CD4-positive, alpha-beta T cell treated with Interleukin-6 for 4 hours (primary cell): ENCODE measurements at places on chromosomes 1 and 21.

DNA sequence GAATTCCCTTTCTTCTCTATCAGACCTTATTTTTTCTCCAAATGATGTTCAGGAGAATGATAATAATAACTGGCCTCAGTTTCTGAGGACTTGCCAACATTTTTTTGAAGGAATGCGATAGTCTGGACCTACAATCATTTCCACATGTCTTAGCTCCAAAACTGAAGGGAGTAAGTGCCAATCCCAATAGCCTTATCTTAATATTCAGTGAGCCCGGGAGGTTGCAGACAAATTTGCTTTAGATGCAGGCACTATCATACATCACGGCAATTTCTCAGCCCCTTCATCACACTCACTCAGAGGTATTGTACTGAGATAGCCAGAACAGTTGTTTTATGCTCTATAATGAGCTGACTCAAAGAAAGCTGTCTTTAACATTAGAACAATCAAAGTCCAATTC lies 796.9 kb downstream of the ADGRL2 start:
- DNase-seq: no peak

- no peak for DNase-seq
Measured at GRCh38 chr1:115954684-115955083, 21.6 kb upstream of the SLC22A15 start.

GRCh38 chr1:32773018-32773763 lies 44.0 kb downstream of the YARS1 start:
- DNase-seq: peak; percentile 81

GRCh38 chr1:150473659-150474058 lies 13.6 kb upstream of the TARS2 start:
- DNase-seq: no peak

DNA sequence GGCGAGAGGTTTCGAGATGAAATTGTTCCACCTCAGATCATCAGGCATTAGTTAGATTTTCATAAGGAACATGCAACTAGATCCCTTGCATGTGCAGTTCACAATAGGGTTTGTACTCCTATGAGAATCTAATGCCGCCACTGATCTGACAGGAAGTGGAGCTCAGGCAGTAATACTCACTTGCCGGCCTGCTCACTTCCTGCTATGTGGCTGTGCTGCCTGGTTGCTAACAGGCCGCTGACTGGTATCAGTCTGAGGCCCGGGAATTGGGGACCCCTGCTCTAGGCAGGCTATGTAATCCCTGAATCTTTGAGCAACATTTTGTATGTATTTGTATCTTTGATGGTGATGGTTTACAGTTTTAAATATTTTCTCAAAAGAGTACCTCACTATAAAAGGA lies 32.5 kb downstream of the XKR8 start:
- DNase-seq: peak; percentile 72

DNA sequence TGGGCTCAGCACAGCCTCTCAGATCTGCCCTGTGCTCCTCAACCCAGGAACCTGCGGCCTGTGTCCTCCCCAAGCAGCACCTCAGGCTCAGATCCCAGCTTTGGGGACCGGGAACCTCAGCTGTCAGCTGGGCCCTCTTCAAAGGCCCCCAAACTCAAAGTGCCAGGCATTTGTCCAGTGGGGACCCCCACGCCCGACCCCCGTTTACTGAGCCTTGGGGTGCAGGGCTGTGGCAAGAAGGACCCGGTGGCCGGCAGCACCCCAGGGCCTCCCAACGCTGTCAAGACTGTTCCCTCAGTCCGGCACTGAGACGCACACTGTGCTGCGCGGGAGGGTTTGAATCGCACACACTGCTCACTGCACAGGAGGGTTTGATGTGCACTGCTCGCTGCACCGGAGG lies 35.0 kb downstream of the MORN1 start:
- DNase-seq: no peak

GRCh38 chr1:170663404-170664092 lies 383 bp upstream of the PRRX1 start:
- no peak for DNase-seq

GRCh38 chr1:14103878-14104430 lies 404.0 kb downstream of the PRDM2 start:
- DNase-seq: no peak

- DNase-seq: no peak
Measured at GRCh38 chr1:184164536-184164935, 113.0 kb downstream of the TSEN15 start.

DNA sequence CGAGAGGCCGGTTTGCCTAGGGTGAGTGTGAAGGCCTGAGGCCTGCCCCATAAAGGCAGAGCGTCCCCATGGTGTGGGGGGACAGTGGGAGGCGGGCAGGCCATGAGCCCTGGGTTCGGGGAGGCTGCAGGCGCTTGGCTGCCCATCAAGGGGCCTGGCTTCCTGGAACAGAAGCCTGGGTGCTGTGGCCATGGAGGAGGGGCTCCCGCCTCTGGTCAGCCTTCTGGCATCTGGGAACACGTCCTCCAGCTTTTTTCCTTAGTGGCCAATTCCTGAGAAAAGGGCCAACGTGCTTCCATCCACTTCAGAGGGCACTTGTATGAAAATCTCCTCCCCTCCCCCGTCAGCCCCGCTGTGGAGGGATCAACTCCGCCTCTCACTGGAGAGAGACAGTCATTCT lies 58.7 kb downstream of the PRDM16 start:
- no peak for DNase-seq

- DNase-seq: peak; percentile 61
Measured at GRCh38 chr1:154943649-154944400, 7.3 kb upstream of the PMVK start.

DNA sequence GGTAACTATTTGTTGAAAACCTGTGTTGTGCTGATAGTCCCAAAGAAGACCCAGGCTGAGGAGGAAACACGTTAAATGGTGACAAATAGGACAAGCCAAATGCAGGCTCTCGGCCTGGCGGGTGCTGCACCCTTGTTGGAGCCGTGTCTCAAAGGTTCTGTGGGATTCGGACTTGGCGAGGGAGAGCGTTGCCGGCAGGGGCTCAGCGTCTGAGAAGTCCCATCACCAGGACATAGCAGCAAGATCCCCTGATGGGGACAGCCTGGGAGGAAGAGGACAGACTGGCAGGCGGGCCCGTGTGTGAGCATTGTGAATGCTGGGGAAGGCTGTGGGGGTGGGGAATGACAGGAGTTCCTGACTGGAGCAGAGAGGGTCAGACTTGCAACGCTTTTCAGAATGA lies 142.5 kb downstream of the PGBD5 start:
- no peak for DNase-seq

DNA sequence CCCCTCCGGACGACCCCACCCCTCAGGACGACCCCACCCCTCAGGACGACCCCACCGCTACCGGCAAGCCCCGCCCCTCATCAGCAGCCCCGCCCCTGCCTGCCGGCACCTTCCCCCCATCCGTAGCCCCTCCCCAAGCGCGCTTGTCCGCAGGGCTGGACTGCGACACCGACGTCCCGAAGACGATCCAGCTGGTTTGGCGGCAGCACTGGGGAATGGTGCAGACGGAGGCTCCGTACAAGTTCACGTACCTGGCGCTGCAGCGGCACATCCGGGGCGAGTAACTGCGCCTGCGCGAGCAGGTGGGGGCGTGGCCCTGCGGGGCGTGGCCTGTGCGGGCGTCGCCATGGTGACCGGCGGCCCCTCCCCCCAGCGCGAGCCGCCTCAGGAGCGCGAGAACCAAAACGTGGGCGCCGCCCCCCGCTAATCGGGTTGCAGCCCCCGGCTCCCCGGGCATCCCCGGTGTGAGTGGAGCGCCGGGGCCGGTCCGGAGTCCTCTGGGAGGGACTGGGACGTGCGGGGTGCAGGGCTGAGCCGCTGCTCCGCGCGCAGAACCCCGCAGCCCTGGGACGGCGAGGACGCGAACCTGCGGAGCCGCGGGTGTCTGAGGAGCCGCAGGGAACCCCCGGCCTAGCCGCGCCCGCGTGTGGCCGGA lies 4.9 kb downstream of the RNF223 start:
- peak; percentile 89 for DNase-seq

DNA sequence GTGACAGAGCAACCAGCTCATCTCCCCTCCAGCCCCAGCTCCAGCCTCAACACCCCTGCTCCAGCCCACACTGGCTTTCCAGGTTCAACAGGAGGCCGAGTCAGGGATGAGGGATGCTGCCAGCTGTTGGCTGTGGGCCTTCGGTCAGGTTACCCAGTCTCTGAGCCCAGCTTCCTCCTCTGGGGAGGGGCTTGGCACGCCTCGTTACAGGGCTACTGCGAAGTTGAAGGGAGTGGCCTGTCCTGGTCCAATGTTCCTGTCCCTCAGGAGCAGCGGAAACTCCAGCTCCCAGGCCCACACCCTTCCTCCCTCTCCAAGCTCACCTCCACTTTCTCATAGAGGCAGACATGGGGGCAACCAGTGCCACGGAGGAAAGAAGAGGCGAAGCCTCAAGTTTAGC lies 15.1 kb upstream of the TAS1R2 start:
- no peak for DNase-seq

DNA sequence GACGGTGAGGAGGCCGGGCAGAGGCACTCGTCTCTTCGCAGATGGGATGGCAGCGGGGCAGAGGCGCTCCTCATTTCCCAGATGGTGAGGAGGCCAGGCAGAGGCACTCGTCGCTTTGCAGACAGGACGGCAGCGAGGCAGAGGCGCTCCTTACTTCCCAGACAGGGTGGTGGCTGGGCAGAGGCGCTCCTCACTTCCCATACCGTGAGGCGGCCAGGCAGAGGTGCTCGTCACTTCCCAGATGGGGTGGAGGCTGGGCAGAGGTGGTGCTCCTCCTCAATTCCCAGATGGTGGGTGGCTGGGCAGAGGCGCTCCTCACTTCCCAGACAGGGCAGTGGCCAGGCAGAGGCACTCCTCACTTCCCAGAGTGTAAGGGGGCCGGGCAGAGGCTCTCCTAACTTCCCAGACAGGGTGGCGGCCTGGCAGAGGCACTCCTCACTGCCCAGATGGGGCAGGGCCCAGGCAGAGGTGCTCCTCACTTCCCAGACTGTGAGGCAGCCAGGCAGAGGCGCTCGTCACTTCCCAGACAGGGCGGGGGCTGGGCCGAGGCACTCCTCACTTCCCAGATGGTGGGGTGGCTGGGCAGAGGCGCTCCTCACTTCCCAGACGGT lies 9.9 kb downstream of the TCHHL1 start:
- no peak for DNase-seq

DNA sequence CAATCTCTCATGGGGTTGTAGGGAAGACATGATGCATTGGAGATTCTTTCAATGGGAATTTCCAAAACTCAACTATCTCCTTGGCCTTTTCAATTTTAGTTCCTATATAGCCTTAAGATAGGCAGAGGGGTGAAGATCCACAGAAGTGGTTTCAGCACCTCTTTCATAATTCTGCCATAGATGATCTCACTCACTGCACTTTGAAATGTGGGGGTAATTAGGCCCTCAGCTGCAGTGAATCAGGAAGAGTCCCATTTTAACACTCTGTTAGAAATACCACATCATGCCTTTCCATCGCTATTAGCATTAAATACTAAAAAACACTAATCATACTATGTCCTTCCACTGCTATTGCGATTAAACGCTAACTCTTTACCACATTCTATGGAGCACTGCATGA lies 25.1 kb upstream of the EEIG2 start:
- DNase-seq: no peak

GRCh38 chr1:234139966-234140365 lies 233.3 kb upstream of the COA6 start:
- no peak for DNase-seq

DNA sequence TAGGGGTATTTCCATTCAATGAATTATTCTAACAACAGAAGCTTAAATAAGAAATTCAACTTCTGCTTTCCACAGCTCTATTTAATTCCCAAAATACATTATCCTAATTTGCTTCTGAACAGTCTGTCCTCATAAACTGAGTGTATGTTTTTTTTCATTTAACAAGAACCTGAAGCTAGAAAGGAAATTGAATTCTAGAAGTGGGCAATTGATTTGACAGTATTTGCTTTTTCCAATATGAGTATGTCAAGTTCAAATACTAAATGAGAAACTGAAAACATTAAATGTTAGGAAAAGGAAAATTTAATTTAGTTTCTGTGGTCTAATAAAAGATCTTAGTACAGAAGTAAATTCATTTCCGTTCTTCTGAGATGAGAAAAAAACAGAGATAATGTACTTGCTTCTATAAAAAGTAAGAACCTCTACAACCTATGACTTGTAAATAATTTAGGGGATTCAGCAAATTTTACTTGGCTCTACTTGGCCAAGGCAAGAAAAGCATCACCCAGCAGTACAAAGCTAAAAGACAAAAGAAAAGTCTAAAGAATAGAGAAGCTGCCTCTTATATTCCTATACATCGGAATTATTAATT lies 31.1 kb downstream of the RAB3GAP2 start:
- DNase-seq: no peak

GRCh38 chr1:147821883-147822282 lies 61.5 kb upstream of the GJA5 start:
- DNase-seq: no peak

GRCh38 chr1:224690576-224690975 lies 74.5 kb downstream of the CNIH3 start:
- no peak for DNase-seq

DNA sequence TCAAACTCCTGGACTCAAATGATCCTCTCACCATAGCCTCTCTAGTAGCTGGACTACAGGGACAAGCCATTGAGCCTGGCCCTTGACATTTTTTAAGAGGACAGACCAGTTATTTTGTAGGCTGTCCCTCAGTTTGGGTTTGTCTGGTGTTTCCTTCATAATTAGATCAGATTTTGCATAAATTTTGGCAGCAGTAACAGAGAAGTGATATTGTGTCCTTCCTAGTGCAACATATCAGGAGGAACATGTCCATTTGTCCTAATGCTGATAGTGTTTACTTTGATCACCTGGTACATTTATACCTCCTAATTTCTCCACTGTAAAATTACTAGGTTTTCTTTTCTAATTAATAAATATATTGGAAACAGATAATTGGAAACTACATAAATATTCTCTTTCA lies 5.9 kb upstream of the NID1 start:
- DNase-seq: no peak
